Activated T-helper 1 cell treated with Interleukin-2 at 50 U/mL for 16 hours (primary cell): ENCODE measurements at places on chromosomes 2 and 18.

DNA sequence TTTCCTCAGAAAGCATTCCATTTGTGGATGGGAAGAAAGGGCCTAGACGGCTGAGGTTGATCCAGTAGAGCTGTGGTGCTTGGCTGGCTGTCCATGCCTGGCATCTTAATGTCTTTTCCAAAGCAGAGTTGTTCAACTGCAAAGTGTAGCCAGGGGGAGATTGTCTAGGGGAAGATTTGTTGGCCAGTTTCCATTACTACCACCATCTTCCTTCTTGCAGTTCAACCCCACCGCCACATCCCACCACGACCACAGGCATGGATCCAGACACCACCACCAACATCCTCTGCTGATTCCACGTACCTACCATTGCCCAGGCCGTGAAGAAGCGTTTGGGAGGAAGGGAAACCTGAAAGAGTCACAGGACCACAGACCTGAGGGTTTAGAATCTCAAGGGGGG is 50.7 kb upstream of the HAAO start:
- no peak for DNase-seq

GRCh38 chr18:51138936-51139335 is 58.5 kb downstream of the MEX3C start:
- no peak for DNase-seq

DNA sequence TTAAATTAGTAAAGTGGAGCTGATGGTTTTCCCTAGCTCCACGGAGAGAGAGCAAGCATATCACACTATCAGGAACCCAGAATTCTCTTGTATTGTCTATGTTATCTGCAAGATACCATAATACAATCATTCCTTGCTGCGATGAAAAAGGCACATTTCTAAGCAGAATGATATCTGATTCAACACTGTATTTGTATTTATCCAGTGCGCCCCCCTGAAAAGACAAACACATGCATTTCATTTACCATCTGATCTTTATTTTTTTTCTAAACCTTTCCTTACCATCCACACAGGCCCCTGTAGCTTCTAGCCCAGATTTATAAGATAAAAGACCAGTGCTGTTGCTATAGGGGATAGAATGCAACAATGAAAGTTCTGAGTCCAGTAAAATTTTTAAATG is 420.6 kb downstream of the TDRD15 start:
- no peak for DNase-seq

DNA sequence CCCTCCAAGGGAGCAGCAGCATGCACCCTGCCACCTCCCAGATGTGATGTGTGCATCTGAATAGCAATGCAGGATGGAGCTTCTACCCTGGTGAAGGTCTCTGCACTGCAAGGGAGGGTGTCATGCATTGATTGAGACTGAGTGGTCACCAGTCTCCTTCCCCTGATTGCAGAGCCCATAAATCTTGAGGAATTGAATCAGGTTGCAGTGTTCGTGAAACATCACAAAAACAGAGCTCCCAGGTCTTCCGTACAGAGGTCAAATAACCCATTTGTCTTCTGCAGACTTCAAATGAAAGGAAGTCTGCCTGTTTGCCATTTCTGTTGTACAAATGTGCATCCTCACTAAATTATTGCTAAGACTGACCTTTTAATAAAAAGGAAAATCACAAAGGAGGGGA is 136.8 kb downstream of the WDSUB1 start:
- no peak for DNase-seq

DNA sequence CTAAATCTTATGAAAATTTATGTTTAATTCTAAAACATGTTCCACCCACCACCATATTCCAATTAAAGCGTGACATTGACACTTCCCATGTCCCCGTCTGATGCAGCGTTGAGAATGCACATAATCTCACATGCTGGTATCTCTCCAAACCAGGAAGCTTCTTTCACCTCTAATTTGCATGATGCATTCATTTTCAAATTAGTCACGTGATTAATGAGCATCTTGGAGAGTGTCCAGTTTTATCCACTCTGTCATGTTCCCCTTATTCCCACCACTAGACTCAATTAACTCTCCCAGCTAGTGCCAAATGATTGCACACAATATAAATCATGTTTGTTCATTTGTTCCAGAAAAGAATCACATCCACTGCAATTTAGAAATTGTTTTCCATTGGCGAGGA is 105.8 kb downstream of the RIT2 start:
- DNase-seq, result no peak

DNA sequence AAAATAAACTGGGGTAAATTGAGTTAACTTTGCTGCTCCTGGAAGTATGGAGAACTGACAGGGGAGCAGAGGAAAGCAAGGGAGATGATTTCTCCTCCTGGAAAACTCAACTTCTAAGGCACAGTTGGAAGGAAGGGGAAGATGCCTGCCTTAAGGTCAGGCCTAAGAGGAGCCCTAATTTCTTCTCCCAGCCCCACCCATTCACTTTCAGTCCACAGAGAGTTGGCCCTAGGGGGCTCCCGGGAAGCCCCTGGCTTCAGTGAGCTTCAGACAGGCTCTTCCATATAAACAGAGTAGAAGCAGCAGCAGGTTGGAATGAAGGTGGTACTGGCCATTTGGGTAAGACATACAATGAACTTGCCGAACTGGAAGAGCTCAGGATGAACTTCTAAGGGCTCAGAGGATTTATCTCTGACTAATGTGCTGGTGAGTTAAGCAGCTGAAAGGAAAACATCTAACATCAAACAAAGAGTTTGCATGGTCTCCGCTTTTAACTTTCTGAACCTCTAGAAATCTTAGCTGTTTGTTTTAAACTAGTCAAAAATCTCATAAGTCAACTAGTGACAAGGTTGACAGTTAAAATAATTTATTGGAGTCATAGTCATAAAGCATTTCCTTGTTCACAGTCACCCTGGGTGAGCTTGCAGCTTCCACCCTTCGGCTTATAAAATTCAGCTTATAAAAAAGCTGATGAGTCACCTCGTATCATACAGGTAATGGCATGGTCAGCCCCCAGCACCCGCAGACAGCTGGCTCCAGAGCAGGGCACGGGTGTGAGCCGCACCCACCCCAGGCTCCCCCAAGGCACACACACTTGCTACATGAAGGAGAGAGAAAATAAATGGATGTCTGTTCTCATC is 9.8 kb downstream of the MALL start:
- no peak for DNase-seq

- DNase-seq, result no peak
These were observed 495.2 kb upstream of the MEIS1 start for GRCh38 chr2:65939687-65940086.

- DNase-seq, result no peak
These were observed 271.5 kb downstream of the AGAP1 start for GRCh38 chr2:235765181-235765820.

- DNase-seq, result no peak
These were observed 112.8 kb upstream of the SLC39A10 start for GRCh38 chr2:195543902-195544894.

GRCh38 chr2:109499566-109499965 is 114.2 kb downstream of the SEPTIN10 start:
- DNase-seq, result no peak

DNA sequence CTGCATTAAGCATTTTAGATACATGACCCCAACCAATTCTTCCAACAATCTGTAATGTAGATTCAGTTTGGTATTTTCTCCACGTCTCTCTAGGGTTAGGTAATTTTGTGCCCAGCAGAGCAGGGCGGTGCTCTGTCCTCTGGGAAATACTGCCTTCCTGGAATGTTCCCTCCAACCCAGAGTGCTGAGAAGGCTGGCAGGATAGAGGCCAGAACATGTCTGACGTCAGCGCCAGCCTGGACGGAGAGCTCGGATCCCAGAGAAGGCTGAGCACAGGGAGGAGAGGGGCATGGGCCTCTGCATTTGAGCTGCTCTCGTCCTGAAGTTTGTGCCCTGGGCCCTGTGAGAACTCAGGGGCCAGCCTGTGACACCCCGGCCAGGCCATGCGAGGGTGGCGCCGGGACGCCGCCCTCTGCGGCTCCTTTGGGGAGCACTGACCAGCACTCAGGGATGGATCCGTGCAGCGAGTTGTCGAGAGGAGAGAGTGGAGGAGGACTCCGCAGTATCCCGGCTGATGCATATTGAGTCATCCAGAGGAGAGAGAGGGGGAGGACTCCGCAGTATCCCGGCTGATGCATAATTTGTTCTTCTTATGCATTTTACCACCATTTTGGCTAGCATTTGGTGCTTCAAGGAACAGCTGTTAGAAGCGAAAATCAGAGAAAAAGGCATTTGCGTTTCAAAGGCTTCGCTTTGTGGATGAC is 80.0 kb upstream of the PXDN start:
- DNase-seq, result no peak

GRCh38 chr2:32559136-32559535 is 68.7 kb upstream of the TTC27 start:
- DNase-seq, result no peak

DNA sequence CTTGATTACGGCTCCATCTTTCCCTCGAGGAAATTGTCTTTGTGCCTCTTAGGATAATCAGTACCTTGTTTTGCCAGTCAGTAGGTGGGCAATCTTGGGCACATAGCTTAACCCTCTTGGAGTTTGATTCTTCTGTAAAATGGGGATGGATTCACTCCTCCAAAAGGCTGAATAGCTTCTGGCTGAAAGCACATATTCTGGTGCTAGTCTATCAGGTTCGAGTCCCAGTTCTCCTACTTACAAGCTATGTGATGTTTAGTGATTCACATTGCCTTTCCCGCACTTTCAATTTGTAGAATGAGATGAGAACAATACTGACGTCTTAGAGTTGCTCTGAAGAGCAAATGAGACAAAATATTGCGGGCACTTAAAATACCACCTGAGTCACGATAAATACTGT is 43.9 kb downstream of the ATIC start:
- DNase-seq, result no peak

DNA sequence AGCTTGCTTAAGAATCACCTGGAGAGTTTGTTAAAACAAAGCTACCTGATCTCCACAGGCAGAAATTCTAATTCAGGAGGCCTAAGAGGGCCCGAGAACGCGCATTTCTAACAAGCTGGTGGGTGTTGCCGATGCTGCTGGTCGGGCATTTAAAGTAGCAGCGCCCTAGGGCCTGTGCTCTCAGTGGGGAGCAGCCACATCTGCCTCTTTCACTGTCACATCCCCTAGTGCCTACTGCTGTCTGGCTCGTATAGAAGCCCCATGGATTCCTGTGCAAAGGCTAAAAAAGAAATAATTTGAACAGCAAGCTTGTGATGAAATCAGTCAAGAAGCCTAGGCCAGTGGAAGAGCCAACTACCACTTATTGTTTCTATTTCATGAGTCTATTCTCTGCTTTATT is 126.7 kb upstream of the SMIM21 start:
- no peak for DNase-seq
